ENCODE measurements at places on chromosomes 12 and 14. TPM values are rescaled to one million over a fixed set of nuclear protein-coding genes. Genes with fewer than 3 reads are reported as not detected.

GRCh38 chr14:58282925-58283593, 15.3 kb upstream of the ARID4A start:
- DNase-seq: no peak

DNA sequence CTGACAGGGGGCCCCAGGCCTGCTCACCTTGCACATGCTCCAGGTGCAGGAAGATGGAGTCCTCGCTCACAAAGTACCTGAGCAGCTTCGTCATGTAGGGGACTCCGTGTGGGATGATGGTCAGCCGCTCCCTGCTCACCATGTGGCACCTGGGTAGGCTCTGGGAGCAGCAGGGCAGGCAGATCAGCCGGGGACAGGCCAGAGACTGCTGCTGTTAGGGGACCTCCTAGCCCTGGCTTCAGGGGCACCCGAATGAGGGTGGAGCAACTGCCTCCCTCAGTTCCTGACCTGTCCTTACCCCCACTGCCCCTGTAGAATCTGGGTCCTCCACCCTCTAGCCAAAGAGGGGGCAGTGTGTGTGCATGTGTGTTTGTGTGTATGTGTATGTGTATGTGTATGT, 11.8 kb downstream of the RPS6KL1 start:
- DNase-seq: no peak

DNA sequence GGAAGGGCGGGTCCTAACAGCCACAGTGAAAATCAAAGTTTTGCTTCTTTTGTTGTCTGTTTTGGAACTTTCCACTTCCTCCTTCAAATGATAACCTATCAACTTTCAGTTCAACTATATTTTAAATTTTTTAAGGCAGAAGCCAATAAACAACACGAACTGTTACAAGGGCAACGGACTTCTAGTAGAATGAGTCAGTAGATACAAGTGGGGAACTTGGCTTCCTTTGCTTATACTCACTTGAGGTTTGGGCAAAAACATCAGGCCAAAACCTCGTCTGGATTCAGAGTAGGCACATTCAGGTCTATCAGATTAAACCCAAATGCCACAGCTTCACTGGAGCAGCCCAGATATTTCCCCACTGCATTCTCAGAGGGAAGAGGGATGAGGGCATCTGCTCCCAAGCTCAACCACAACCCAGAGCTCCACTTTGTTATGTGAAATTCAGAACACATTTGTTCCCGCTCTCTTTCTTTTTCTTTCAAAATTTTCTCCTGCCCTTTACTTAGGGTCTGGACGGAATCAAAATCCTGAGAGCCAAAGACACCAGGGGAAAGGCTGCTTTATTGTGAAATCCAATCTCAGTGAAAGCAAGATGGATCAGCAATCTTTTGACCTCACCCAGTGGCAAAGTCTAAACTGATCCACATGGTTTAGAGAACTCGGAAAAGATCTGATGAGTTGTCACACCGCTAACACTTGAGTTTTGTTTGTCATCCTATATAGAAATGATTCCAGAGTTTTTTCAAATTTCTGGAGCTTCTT, 152.5 kb upstream of the BTG1 start:
- no peak for DNase-seq

- DNase-seq: no peak
These were observed 124.0 kb upstream of the CPM start for GRCh38 chr12:69056743-69057515.

DNA sequence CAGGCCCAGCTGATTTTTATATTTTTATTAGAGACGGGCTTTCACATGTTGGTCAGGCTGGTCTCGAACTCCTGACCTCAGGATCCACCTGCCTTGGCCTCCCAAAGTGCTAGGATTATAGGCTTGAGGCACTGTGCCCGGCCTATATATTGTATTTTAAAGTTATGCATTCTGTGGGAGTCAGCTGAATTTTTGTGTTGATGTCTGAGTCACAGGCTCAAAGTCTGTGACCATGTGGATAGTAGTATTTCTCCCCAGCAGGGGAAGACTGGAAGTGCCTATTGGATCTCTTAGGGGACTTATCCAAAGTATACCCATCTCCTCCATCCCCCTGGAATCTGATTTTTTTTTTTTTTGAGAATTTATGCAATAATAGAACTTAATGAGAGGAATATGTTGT, 43.8 kb upstream of the ATF1 start:
- DNase-seq: no peak

Gene DPY19L2
- 30.1 TPM for polyA plus RNA-seq

Gene MYH6
- 0.11 TPM for polyA plus RNA-seq

Gene SDR9C7
- 0.44 TPM for polyA plus RNA-seq

DNA sequence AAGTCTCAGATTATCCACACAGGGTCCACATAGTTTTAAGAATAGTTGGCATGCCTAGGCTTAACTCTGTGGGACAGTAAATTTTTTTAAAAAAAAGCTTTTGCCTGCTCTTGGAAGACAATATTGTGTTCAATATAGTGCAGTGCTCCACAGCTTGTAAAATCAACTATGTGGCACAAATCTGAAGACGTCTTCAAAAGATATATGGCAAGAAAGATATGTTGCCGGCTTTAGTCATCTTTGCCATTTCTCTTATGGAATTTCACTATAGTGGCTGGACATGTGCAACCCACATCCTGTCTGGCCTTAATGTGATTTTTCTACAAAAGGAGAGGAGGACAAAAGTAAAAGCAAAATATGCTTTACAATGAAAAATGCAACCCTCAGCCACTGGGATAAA, 90.5 kb downstream of the MGST1 start:
- DNase-seq: no peak

Gene KRT74
- polyA plus RNA-seq: not detected

DNA sequence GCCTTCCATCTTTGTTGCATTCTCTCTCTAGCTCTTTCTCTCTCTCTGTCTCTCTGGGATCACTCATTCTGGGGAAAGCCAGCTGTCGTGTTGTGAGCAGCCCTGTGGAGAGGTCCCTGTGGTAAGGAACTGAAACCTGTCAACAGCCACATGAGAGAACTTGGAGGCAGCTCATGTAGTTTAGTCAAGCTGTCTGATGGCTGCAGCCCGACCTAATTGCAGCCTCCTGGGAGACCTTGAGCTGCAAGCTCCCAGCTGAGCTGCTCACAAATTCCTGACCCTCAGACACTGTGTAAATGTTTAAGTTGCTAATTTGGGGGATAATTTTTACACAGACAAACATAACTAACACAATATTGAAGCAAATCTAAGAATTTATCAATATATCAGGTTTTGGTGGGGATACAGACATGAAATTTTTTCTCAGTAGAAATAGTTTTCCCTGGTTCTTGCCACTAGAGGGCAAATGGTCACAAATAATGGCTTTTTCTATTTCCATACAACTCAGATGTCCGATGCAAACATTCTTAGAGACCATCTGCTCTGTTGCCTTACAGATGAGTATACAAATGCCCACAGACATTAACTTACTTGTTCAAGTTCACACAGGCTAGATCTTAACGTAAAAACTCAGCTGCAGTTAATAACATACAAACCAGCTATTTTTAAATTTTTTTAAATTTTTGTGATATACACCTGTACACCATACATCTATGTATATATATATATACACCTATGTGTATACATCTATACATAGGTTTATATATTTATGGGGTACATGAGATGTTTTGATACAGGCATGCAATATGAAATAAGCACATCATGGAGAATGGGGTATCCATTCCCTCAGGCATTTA, 15.5 kb upstream of the KRR1 start:
- DNase-seq: peak; percentile 44

DNA sequence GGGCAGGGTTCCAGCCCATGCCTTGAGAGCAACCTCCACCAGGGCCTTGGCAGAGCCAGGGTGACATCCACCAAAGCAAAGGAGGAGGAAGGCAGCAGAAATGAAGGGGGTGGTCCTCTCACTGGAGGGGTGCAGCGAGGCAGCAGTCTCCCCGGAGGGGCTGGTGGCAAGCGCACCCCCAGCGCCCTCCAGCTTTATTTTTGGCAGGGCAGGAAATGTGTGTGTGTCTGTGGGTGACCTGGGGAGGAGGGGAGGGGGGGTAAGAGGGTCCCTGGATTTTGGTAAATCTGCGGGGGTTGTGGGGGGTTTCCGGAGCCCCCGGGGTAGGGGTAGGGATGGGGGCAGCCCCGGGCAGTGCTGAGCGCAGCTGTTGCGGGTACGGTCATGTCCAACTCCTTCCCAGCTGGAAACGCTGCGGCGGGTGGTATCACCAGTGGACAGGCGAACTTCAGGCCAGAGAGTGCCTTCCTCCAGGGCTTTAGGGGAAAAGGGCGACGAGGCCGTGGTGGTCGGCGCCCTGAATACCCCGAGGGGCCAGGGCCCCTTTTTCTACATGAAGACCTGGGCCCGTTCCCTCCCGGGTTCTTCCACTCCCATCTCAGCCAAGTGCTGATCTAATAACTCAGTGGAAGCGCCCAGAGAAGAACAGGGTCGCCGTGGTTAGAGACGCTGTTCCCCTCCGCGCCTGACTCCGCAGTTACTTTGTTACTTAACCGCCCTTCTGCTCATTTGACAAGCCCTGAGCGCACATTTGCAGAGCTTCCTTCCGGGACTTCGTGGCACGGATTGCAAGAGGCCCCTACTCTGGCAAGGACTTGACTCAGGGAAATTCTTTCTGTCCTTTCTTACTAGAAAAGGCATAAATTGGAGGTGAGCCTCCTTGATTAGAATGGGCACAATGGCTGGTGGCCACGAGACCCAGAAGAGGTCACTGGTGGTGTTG, 55.2 kb downstream of the FOS start:
- DNase-seq: no peak

GRCh38 chr14:65731933-65732506, 319.5 kb downstream of the FUT8 start:
- DNase-seq: no peak

Gene ESRRB
- 9.6 TPM for polyA plus RNA-seq

Gene UNC79
- polyA plus RNA-seq: 1.4 TPM

GRCh38 chr14:104692939-104693315, 3.5 kb downstream of the INF2 start:
- DNase-seq: no peak

GRCh38 chr12:65156366-65156841, 13.0 kb upstream of the LEMD3 start:
- no peak for DNase-seq

GRCh38 chr12:4556735-4557530, 5.1 kb upstream of the DYRK4 start:
- no peak for DNase-seq

DNA sequence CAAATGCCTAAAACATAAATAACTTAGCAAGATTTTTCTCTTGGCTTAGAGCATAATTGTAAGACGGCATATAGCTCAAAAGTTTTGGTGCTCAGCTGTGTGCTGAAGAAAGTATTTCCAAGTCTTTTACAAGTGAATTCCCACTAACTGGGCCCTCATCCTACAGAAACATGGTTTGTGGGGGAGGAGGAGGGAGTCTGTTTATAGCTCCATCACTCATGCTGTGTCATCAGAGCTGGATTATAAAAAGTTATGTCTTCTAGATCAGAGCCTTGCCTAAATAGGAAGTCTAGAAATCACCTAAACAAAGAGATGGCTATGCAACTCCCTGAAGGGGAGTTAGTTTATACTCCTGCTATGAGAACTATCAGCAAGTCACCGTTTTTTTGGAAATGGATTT, 65.9 kb upstream of the OTOGL start:
- peak; percentile 33 for DNase-seq

Gene SLC25A21
- polyA plus RNA-seq: 4.2 TPM

- no peak for DNase-seq
These were observed 86.0 kb downstream of the HECTD4 start for GRCh38 chr12:112296183-112296582.

DNA sequence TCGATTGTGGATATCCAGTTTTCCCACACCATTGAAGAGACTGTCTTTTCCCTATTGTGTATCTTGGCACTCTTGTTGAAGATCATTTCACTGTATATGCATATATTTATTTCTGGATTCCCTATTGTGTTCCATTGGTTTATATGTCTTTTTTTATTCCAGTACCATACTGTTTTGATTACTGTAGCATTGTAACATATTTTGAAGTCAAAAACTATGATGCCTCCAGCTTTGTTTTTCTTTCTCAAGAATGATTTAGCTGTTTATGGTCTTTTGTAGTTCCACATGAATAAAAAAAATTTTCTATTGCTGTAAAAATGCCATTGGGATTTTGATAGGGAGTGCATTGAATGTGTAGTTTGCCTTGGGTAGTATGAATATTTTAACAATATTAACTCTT, 128.1 kb upstream of the SLC38A2 start:
- no peak for DNase-seq

Gene SERPINA9
- not detected for polyA plus RNA-seq

- no peak for DNase-seq
These were observed 54.2 kb downstream of the LGMN start for GRCh38 chr14:92693998-92694795.
